CD4-positive, alpha-beta memory T cell (primary cell): ENCODE measurements at places on chromosomes 2 and 18.

GRCh38 chr2:45570671-45571334 is 40.3 kb downstream of the SRBD1 start:
- DNase-seq: no peak

DNA sequence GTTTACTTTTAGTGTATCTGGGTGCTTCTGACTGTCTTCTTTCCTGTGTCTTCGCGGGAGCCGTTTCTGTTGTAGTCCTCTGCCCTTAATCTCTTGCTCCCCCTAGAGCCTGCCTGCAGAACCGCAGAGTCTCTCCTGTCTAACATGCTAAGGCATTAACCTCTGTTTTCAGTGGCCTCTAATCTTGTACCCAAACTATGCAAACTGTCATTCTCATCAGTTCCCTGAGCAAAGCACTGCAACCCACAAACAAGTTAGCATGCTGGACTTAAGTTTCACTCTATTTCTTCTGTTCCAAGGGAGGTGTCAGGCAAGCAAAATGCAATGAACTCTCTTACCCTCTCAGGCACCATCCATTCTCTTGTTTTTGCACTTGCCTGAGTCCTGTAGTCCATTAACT is 138.4 kb downstream of the OTX1 start:
- no peak for DNase-seq

DNA sequence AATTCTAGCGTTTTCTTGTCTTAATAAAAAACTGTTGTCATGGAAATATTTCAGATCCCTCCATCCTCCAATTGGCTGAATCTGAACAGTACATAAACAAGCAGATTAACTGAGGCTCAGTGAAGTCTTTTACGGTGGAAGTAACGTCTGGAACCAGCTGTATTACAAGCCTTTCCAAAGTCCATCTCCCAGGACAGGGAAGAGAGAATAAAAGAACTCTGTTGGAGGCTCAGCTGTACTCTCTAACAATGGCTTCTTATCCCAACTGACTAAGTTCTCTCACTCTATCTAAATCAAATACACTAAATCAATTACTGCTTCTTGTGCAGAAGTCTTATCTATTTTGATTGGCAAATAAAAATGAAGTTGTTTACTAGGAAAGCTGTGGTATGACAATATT is 19.9 kb upstream of the NEDD4L start:
- no peak for DNase-seq

GRCh38 chr2:204850581-204850980 is 305.3 kb downstream of the PARD3B start:
- no peak for DNase-seq

- DNase-seq: no peak
These were observed 2.2 kb downstream of the WNT6 start for GRCh38 chr2:218861645-218862318.

GRCh38 chr18:54254265-54254758 is 15.0 kb upstream of the POLI start:
- no peak for DNase-seq

DNA sequence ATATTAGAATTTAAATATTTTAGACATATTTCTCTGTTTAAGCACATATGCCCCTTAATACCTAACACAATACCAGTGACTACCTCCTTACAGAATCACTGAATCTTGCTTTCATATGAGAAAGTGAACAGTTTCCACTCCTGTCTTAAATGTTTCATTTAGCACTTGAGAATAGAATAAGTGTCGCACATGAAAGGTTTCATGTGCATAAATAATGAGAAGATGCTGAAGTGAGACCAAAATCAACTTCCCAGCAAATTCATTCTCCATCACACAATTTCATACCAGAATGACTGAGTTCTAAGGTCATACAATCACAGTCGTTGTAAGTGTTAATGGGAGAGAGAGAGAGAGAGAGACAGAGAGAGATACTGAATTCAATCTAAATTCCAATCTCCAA is 51.2 kb downstream of the ATIC start:
- no peak for DNase-seq
